M059J (cell line): ENCODE measurements at places on chromosomes 4 and X. TPM values are rescaled to one million over a fixed set of nuclear protein-coding genes. Genes with fewer than 3 reads are reported as not detected.

DNA sequence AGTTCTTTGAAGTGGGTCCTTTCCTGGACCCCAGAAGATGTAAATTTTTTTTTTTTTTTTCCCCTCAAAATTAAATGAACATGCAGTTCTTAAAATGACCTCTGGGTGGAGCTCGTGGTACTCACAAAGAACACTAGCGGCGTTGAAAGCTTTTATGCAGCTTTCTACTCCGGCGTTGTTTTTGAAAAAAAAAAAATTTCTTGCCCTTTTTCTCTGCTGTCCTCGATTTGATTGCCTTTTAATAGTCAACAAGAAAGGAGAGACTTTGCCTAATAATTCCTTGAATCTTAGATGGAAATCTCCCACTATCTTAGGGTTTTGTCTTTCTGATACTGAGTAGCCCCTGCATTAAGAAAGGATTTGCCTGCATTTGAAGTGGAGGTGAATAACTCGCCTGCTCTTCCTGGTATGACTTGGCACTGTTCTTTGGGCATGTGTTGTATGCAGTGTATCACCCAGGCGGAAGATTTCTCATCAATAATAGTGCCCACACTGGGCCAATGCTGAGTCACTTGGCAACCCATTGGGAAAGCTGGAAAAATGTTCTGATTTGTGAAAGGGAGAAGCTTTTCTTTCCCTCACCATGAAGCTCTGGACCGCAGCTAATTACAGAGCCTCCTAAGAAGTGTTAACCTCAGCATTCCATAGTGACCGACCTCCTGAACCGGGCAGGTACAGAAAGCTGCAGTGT, 104.0 kb downstream of the PHEX start:
- DNase-seq: peak; percentile 81

GRCh38 chr4:78710536-78710935, 65.6 kb upstream of the BMP2K start:
- peak; percentile 63 for DNase-seq

Gene TEX11
- not detected in 2 replicates for total RNA-seq

Gene NPNT
- total RNA-seq: 0.07 TPM in 1 of 2 replicates, not detected in the other
